Stimulated activated CD8-positive, alpha-beta memory T cell treated with anti-CD3 and anti-CD28 coated beads, Interleukin-15, amount 100 ng/mL, for 48 hours (primary cell): ENCODE measurements at places on chromosomes 5 and 9.

DNA sequence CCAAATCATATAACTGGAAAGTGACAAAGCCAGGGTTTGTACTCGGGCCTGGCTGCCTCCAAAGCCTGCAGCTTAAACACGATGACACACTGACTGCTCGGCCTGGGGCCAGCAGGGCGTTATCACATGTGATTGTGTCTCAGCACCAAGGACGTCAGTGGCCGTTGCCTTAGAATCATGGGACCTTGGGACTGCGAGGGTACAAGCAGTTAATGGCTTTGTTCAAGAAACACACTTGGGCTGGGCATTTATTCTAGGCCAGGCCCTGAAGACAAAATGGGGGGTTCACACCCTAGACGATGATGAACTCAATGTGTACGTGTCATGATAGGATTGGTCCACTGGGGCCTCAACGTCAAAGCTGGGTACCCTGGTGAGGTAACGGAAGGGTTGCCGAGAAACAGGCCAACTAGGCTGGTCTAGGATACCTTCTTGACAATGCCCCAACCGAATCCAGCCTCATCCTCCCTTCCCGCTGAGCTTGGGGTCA is 13.0 kb downstream of the SH3PXD2B start:
- no peak for DNase-seq

DNA sequence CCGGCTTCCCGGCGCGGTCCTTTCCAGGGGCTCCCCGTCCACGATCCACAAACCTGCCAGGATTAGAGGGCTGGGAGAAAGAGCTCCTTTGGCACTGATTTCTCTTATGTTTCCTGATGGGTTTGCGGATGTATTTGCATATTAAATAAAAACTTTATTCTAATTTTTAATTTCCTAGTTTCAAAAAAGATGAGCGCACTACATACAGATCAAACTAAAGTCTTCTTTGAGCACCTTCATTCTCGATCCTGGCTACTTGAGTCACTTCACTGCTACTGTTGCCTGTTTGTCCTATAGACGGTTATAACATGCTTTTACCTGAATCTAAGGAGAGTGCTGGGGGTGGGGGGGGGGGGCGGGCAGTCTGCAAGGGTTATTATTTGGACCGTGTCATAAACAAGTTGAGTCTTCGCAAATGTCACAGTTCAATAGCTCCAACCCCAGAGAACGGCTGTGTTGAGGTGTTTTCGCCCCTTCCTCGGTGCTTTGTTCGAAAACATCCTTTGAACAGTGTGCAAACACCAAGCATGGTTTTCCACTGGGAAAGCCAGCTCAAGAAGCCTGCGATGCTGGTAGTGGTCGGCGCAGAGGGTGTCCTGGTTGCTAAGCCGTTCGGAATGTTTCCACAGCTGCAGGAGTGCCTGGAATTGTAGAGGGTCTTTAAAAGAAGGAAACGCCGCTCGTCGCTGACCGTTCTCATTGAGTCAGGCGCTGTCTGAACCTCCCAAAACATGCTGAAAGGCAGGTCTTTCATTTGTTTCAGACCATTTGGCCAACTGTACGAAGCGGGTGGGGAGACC is 1.1 kb upstream of the STK10 start:
- DNase-seq, result no peak

DNA sequence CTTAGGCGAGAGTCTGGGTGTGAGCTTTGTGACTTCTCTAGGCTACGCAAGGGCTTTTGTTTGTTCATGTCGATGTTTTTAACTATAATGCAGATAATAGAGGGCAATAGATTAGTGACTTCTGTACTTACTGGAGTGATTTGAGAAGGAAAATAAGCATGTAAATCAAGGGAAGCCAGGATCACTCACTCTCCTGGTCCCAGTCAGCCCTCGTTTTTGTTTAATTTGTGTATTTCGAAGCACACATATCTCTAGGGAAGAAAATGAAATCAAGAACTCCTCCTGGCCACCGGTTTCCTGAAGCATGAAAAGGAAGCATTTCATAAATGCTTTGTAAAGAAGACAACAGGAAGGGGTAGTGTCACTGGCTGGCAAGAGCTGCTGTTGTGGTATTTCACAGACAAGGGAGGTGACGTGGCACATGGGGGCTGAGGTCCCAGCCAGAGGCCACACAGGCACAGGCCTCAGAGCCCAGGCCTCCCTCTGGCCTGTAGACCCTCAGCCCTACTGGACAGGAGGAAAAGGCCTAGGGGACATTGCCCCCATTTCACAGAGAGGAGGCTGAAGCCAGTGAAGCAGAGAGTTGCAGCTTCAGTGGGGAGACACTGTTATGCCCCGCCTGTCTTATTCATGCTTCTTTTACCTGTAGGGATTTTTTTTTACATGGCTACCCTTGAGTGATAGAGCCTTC is 34.1 kb downstream of the IRF1 start:
- peak; percentile 53 for DNase-seq

- no peak for DNase-seq
Observed at GRCh38 chr5:26807231-26808199, 230.9 kb downstream of the CDH9 start.

- DNase-seq, result no peak
Observed at GRCh38 chr5:80156156-80156555, 99.7 kb downstream of the SERINC5 start.

DNA sequence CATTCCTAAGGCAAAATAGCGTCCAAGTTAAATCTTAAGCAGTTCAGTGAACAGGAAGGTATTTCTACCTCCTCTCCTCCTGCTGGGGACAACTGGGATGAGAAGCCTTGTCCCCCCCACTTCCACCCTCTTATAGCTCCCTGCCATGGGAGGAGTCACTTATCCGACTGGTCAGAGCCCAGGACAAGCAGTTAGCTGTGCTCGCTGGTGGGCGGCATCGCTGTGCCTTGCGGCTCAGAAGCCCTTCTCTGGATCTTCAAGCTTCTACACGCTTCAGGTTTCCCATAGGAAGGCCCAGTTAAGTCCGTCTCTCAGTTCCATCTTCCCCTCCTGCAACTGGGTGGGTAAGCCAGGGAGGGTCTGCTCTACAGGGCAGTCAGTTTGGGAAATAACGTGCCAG is 77.2 kb downstream of the PAX5 start:
- no peak for DNase-seq

- DNase-seq, result no peak
Observed at GRCh38 chr5:81428446-81428845, 34.5 kb upstream of the ACOT12 start.

- DNase-seq, result no peak
Observed at GRCh38 chr9:77017505-77017894, 2.0 kb upstream of the FOXB2 start.

GRCh38 chr5:6261256-6261655 is 117.1 kb downstream of the MED10 start:
- DNase-seq, result no peak

GRCh38 chr9:137674976-137675320 is 56.1 kb downstream of the EHMT1 start:
- no peak for DNase-seq

DNA sequence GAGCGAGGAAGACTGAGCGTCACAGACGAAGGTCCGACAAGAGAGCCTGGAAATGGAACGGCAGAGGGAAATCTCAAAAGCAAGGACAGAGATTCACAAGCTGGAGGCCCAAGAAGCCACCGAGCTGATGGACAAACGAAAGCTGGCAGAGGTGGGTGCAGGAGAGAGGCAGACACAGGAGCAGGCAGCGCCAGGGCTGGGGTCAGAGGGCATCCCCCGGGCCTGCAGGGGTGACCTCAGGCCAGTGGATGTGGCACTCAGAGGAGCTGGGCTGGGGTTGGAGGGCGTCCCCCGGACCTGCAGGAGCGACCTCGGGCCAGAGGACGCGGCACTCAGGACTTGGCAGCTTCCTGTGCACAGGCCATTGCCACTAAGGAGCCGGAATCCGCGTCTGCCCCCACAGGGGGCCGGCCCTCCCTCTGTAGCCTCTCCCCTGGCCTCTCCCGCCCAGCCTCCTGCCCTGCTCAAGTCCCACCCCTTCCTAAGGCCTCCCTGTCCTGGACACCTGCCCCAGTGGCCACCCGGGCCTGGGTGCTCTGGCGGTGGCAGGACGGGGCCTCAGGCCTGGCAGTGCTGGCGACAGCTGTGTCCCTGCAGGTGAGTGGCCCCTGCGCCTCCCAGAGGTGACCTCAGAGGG is 40.4 kb downstream of the EXD3 start:
- DNase-seq, result no peak

- DNase-seq, result no peak
Observed at GRCh38 chr5:14250748-14251701, 107.9 kb downstream of the TRIO start.

GRCh38 chr9:129624168-129624759 is 1.7 kb upstream of the NTMT1 start:
- no peak for DNase-seq

GRCh38 chr9:78707080-78707479 is 410.2 kb downstream of the PSAT1 start:
- no peak for DNase-seq

GRCh38 chr9:86175223-86175622 is 75.9 kb upstream of the GOLM1 start:
- no peak for DNase-seq

- no peak for DNase-seq
Observed at GRCh38 chr5:53820802-53821171, 260.3 kb downstream of the NDUFS4 start.

DNA sequence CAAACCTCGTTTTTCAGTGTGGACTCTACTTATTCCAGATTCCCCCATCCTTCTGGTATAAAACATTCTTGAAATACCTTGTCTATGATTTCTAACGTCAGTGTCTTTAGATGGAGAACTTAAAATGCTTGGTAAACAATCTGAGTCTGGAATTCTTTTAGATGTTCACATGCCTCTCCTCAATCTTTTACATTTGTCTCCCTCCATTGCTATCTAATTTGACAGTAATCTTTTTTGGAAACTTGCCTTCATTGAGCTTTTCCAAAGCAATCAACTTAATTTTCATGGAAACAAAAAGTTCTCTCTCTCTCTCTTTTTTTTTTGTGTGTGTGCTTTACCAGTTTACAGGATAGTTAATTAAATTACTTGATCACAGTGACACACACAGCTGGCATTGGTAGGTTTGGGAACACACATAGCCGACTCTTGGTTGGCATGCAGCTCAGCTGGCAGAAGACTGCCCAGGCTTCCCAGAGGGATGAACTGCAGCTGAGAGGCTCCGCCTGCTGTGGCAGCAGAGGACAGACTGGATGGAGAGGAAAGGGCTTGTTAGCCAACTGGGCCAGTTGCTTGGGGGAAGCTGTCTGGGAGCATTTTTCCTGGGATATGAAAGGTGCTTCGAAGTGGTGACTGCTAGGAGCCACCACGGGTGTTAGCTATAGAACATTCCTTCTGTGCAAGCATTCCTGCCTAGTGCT is 271.3 kb downstream of the ZSWIM6 start:
- no peak for DNase-seq

GRCh38 chr5:123093601-123094236 is 4.7 kb downstream of the PRDM6 start:
- no peak for DNase-seq

DNA sequence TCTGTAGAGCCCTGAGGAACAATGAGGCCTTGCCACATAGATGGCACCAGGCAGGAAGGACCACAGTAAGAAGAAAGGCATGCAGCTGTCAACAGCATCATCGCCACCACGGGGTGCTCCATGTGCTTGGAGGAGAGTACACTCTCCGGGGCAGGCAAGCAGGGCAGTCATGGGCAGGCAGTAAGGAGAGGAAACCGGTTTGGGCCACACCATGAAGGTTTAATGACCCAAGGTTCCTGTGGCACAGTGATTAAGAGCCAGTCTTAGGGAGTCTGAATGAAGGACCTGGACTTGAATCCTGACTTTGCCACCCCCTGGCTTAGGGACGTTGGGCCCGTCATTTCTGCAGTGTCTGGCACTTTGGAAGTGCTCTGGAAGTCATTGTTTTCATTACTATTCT is 80.6 kb upstream of the ZBTB43 start:
- DNase-seq, result no peak

DNA sequence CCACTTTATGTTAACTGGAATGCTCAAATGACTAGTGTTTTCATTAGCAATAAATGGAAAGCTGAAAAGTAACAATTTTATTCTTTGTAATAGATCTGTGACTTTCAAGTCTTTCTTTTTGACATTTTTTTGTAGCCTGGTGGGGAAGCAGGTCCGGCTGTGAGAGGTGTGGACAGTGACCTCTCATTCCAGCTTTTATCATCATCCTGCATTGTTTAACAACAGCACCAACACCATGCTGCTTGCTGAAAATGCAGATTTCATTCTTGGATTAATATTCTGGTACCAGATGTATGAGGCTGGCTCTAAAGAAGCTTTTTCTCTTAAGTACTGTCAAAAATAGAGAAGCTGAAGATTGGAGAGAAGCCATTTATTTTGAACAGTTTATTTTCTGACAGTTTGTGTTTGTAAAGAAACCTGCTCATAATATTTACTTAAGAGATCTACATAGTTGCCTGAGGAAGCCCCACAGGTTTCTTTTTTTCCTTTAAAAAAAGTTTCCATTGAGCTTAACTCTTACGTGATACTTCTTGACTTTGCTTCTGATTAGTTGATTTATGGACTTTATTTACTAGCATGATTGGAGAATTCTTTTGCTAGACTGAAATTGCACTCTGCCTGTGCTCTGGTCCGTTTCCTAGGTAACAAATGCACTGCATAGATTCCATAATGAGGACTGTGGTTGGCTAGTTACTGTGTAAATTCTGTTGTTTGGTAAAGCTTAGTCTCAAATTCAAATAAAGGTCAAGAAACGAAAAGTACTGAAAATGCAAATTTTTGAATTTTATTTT is 3.4 kb downstream of the KIAA1958 start:
- DNase-seq, result no peak

GRCh38 chr9:87529671-87530070 is 32.0 kb downstream of the DAPK1 start:
- DNase-seq, result no peak

- DNase-seq, result no peak
Observed at GRCh38 chr9:87869082-87869481, 13.6 kb upstream of the SPATA31E1 start.

DNA sequence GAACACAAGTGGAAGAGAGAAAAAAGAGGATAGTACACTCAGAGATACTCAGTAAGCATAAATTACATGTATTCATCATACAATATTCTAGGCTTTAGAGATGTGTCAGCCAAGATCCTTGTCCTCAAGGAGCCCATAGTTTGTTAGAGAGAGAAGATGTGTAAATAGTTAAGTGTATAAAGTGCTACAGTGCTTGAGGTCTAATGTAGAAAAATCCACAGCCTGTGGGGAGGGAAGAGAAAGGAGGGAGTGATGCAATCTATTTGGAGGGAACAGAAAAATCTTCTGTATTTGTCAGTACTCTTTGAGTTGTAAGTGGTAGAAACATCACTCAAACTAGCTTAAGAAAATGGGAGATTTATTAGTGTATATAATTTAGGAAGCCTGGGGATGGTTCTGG is 81.9 kb downstream of the PALM2AKAP2 start:
- DNase-seq, result no peak

DNA sequence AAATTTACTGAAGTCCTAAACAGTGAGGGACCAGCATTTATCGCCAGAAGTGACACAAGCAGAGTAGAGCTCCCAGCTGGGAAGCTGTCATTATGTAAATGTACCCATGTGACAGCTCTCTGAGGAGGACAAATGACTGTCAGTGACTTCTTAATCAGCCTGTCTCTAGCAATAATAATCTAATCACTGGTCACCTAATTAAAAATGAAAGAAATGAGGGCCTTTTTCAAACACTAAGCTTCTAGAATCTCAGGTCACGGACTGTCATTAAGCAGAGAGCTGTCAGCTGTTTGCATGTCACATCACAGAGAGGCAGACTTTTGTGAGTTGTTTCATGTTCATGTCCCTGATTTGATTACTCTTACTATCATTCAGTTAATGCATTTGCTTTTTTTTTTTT is 77.9 kb upstream of the FBXL17 start:
- DNase-seq, result no peak
